ENCODE measurements at places on chromosomes 16 and 17. TPM values are rescaled to one million over a fixed set of nuclear protein-coding genes. Genes with fewer than 3 reads are reported as not detected.

GRCh38 chr17:81992306-81993102 is 15.1 kb downstream of the ASPSCR1 start:
- peak; percentile 87 for DNase-seq

- no peak for DNase-seq
Observed at GRCh38 chr17:79923974-79924638, 84.9 kb upstream of the CBX4 start.

DNA sequence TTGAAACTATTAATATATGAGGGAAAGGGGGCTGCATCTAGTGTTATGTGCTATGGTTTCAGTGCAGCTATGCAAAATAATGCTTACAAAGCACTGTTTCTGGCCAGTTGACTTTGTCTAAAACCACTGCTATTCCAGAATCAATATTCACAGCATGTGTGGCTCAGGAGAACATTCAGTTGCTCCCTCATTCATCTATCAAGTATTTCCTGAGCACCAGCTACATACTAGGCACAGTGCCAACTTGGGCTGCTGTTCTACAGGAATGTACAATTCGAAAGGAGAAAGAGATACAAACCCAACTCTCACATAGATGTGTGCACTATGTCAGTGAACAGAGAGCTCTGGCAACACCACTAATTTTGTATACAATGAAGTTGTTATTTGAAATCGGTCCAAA is 183.0 kb downstream of the PHKB start:
- DNase-seq: no peak

Gene CD300C
- polyA plus RNA-seq: 0.59 TPM

- no peak for DNase-seq
Observed at GRCh38 chr17:29561554-29562517, 5.0 kb downstream of the ABHD15 start.

GRCh38 chr16:23160082-23160481 is 10.8 kb upstream of the USP31 start:
- no peak for DNase-seq

- no peak for DNase-seq
Observed at GRCh38 chr16:87329436-87330256, 12.5 kb upstream of the C16orf95 start.

Gene CFAP119
- polyA plus RNA-seq: 11.8 TPM

DNA sequence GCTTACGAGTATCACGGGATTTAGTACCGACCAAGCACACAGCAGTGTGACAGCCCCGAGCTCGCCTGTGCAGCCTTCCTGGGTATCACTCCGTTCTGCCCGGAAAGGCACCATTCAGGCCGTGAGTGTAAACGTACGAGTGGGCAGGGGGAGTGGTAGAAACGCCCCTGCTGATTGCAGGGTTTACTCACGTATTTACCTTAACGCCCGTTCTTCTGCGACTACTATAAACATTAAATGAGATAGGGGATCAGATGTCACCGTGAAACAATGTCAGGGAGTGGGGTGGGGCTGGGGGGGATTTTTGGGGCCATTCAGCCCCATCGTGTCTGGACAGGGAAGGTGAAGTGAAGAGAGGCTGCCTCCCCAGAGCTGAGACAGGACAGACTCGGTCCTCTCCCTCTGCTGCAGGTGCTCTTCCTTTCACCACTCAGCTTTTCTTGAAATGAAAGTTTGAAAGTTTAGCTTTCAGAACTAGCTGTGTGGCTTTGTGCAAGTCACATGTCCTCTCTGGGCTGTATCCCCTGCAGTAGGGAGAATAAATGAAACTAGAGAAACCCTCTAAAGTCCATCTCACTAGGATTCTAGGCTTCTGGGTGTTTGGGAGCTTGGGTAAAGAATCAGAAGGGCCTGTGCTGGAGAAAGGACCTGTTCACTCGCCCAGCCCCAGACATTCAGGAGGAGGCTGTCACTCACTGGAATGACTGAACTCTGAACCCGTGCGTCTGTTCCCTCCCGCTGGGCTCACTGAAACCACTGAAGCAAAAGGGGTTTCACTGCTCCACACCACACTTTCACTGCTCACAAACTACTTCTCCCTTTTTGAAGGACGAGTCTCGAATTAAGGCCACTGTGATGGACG is 66.7 kb downstream of the RPA1 start:
- DNase-seq: no peak

Gene OR1F1
- polyA plus RNA-seq: not detected

DNA sequence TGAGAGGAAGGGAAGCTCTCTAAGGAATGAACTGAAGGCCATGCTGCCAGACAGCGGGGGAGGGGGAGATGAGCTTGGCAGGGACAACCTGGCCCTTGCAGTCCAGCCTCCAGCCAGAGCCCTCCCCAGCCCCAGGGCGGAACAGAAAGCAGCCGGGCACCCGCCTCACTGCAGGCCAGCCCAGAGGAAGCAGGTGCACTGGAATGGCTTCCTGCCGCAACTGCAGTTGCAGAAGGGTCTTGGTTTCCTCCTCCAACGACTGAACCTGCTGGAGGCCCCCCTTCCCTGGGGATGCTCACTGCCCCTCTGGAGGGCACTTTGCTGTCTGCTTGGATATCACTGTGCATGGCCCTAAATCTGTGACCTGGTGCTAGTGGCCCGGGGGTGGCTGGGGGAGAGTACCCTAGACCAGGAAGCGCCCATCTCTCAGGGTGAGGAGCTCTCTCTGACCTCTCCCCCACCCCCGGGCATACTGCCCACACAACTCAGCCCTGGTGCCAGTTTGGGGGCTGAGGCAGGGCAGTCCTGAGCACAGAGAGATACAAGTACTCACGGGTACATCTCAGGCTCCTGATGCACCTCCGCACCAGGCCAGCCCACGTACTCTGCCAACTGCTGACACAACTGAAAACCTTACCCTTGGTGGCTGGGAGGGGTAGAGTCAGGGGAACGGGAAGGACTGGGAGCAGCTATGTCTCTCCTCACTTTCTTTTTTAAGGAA is 41.1 kb downstream of the MYO18A start:
- no peak for DNase-seq

DNA sequence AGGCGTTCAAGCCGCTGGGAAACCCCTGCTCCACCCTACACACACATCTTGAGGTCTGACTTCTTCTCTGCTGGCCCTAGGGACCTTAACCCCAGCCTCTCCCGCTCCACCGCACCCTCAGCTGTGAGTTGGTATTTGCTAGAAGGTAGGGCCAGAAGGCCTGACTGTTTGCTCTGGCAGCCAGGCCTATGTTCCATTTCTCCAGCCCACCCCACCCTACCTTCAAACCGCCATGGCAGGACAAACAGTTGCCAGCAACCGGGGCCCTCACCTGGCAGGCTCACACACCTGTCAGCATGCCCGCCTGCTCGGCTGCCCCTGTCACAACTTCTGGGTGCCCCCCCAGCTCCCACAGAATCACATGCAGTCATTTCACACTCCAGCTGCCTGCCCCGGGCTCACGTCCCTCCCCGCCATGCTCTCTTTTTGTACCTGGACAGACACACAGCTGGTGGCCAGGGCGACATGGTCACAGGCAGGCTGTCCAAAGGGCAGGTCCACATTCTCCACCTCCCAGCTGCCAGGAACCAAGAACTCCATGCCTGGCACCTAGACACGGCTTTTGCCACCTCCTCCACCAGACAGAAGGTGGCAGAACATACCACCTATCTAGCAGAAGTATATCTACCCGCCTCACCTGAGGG is 2.6 kb upstream of the ATP2A3 start:
- DNase-seq: no peak

Gene MYH13
- polyA plus RNA-seq: 0.30 TPM

Gene LRRC37A2
- polyA plus RNA-seq: 37.5 TPM

Gene PABPN1L
- polyA plus RNA-seq: not detected

- no peak for DNase-seq
Observed at GRCh38 chr16:29779474-29779873, 1.4 kb downstream of the ZG16 start.

Gene ACOX1
- polyA plus RNA-seq: 35.1 TPM

Gene GLP2R
- polyA plus RNA-seq: not detected

GRCh38 chr16:66036184-66036583 is 330.3 kb upstream of the CDH5 start:
- no peak for DNase-seq

GRCh38 chr17:38733982-38734973 is 4.1 kb downstream of the CISD3 start:
- DNase-seq: no peak

DNA sequence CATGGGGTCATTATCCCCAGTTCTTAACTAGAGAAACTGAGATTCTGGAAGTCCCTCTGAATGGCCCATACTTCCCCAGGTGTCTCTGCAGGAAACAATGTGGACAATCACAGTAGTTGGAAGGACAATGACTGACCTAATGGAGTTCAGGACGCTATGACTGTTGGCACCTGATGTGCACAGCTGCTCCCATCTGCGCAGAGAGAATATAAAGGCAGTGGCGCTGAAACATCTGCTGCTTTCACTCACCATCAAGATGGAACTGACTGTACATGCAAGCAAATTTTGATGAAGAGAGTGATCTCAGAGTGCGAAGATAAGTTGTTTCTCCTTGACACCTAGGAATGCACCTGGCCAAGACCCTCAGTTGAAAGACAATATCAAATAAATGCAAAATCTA is 395.7 kb upstream of the ASIC2 start:
- no peak for DNase-seq

GRCh38 chr16:22635357-22635761 is 124.7 kb downstream of the NPIPB5 start:
- no peak for DNase-seq

DNA sequence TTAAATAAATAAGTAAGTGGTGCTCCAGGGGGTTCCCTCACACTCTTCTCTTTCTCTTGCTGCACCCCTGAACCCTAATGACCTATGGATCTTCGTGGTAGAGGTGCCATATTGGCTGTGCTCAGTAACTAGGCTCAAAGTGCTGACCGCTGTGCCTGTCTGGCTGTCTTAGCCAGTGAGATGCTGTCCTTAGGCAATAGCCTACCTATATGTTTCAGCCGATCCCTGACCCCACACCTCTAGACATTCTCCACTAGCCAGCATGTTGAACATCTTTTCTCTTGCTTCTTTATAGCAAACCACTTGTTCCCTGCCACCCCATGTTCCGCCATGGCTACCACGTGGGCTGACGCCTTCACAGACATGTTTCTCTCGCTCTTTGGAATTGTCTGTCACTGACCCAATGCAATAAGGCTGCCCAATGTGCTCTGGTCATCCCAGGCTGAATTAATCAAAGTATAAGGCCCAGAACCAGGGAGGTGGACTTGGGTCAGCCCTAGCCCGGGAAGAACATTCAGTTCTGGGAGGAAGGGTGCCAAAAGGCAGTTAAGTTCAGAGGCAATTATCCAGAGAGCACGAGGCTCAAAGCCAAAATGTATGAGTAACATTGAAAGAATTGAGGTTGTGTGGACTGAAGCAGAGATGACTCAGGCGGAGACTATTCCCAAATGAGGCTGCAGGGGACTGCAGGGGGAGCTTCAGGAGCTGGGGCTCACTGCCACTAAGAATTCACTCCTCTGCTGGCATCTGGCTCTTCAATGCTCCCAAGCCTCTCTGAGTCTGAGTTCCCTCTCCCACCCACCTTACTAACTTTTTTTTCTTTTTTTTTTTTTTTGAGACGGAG is 28.7 kb upstream of the TNRC6A start:
- no peak for DNase-seq

Gene XYLT1
- 7.6 TPM for polyA plus RNA-seq

- DNase-seq: no peak
Observed at GRCh38 chr17:72603420-72604242, 482.8 kb downstream of the SOX9 start.

GRCh38 chr17:44331249-44331760 is 6.7 kb upstream of the SLC25A39 start:
- DNase-seq: no peak

- DNase-seq: no peak
Observed at GRCh38 chr17:48195910-48196309, 88.3 kb downstream of the SNX11 start.

- no peak for DNase-seq
Observed at GRCh38 chr16:31134091-31134571, 1.4 kb downstream of the PRSS8 start.

DNA sequence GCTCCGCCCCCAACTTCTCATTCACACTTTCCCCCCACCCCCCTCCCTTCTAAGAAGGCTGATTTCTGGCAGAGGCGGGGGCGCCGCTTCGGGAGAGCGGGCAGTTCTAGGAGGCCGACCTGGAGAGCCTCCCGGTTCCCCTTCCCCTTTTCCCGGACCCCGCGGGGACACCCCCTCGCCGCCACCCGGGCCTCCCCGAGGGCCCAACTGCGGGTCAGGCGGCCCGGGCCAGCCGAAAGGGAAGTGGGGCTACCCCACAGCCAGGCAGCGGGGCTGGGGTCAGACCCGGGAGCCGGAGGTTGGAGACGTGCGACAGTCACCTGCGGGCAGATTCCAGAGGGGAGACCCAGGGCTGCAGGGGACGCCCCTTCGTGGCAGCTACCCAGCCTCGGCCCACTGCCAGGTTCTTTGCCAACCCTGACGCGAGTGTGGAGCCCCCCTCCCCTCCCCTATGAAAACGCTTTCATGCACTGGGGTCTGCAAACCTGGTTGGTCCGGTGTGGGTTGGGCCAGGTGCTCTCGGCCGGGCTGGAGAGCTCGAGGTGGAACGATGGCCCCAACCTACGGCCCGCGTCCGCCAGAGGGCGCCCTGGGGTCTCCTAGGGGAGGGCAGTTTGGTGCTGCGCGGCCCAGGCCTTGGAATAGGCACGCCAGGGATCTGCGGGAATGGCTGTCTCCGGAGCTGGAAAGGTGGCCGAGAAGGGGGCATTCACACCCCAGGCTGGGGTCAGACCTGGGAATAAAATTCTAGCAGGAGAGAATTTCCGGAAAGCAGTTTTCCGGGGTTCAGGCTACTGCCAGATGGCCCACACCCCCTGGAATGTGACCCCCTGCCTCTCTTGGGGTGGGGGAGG is 721 bp upstream of the SOCS3 start:
- DNase-seq: peak; percentile 88

Gene ZSCAN32
- 20.5 TPM for polyA plus RNA-seq

Gene TPSG1
- 1.1 TPM for polyA plus RNA-seq

DNA sequence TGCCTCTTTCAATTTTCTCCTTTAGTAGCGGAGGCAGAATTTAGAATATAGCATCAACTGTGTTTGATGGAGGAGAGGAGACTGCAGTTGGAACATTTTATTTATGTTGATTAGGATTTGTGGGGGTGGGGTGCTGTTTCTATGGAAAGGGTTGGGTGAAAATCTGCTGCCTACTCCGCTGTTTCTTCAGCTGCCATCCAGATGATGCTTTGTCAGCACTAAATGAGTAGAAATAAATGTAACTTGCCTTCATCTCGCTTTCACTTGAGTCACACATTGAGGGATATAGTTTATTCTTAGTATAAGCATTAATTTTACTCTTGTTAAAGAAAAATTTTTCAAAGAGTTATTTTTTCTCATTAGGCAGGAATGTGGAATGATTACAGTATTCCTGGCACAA is 42.1 kb downstream of the ABHD15 start:
- DNase-seq: no peak

All from renal pelvis (tissue), 12 donors.